ENCODE measurements at places on chromosomes 1 and 21.

GRCh38 chr1:156655151-156655903 is 13.4 kb downstream of the BCAN start:
- no peak for DNase-seq

- DNase-seq: no peak
These were observed 82.4 kb upstream of the FGGY start for GRCh38 chr1:59214248-59215208.

DNA sequence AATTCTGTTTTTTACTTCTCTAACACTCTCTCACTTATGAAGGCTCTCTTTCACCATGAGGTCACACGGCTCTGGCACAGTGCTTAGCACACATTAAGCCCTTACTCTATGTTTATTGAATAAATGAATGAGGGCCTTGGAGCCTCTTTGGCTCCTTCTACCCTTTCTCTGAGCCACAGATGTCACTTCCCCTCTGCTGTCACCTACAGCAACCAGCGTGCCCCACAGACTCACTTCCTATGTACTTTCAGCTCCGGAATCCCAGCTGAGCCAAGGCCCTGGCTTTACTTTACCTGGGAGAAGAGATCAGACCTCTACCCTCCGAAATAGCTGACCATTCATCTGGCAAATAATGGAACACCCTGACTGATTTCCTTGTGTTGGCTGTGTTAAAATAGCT is 53.7 kb upstream of the HMCN1 start:
- no peak for DNase-seq

DNA sequence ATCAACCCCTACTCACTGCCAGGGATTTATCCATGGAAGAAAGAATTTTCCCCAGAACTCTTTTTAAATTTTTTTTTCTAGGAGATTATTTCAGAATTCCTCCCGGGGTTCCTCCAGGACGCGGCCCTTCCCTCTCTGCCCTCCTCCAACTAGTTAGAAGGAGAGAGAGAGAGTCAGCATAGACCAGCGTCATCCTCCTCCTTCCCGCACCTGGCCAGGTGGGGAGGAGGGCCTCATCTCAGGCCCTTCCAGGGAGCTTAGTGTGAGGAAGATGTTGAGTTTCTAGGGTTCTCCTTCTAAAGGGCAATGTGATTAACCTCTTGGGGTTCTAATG is 63.6 kb downstream of the CDK18 start:
- no peak for DNase-seq

DNA sequence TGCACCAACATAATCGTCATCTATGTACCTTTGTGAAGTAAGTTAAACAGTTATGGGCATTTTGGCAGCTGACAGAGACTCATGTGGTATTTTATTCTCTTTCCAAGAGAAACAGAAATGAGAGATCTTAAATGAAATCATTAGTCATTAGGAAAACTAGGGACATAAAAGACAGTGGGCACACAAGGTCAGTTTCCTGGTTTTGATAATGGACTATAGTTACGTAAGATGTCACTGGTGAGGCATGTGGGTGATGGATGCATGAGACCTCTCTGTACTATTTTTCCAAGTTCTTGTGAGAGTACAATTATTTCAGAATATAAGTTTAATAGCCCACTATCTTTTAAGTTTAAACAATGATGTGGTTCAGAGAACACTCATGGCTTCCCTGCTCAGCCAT is 216.9 kb downstream of the APP start:
- no peak for DNase-seq

- no peak for DNase-seq
These were observed 27.7 kb downstream of the UCHL5 start for GRCh38 chr1:193031431-193031830.

DNA sequence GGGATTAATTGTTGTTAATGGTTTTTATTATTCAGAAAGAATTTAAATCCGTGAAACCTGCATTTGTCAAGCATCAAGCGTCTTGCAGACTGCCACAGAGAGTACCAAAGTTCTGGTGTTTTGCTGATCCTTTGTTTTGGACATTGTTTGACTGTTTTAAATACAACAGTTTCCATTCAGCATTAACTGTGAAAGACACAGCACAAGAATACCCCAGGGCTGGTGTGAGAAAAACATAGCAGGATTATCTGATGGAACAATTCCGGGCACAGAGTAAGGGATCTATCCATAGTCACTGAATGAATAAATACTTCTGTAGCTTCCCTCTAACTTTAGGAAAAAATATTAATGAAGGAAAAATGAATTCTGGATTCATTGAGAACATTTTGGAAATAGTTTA is 202.3 kb downstream of the LTN1 start:
- no peak for DNase-seq

GRCh38 chr1:3656450-3657095 is 4.3 kb downstream of the TP73 start:
- peak; percentile 27 for DNase-seq

DNA sequence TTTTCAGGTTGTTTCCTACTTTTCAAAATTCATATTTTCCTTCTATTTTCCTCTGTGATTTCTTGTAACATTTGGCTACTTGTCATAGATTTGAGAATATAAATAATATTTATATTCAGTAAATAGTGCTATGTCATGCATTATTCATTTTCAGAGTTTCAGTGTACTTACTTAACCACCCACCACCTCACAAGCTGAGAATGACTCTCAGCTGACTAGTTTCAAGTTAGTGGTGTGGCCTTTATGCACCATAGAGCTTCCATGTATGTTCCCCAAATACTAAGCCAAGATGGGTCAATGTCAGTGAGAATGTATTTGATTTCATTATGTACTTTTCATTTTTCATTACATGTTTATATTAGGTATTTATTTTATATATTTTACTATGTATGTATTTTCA is 56.9 kb upstream of the RGS1 start:
- no peak for DNase-seq

GRCh38 chr1:12188657-12189327 is 22.0 kb downstream of the TNFRSF1B start:
- no peak for DNase-seq

DNA sequence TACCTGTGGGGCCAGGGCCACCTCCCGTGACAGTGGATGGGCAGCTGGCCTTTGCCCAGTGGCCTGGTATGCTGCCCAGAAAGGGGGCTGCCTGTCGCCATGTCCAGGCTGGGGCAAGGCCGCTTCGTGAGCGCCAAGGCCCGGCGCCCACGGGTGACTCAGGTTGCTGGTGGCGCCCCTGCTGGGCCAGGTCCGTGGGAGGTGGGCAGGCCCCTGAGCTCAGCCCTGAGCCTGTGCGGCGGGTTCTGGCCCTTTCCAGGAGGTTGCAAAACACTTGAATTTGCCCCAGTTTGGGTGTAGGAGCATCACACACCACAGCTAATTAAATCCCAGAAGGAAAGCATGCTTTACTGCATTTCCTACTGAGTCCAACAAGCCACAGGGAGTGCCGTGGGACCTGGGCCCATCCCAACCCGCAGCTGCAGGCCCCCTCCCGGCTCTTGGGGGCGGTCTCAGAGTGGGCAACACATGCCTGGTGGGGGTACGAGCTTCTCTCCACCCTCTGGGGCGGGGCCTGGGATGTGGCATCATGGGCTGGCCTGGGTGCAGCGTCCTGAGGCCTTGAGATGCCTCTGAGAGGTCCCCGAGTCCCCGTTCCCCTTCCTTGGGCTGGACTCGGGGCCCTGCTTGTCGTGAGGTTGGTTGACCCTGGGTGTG is 159.8 kb downstream of the PEX14 start:
- DNase-seq: no peak

DNA sequence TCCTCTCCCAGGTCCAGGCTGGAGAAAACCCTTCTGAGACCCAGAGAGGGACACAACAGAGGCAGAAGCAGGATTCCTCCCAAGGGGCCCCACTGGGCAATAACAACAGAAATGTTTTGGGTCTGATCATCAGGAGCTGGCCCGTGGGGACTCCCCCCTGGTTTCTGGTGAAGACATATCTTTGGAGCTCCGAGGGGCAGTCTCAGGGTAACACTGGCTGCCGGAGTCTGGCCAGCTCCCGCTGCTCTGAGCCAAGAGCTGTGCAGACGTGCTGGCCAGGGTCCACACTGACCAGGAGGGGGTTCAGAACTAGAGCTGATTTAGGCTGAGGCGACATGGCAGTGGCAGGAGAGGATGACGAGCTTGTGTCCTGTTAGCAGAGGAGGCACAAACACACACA is 13.1 kb downstream of the ECE1 start:
- no peak for DNase-seq

- DNase-seq: no peak
These were observed 71.5 kb downstream of the UMODL1 start for GRCh38 chr21:42142627-42143026.

GRCh38 chr1:8406960-8407359 is 89.0 kb downstream of the SLC45A1 start:
- DNase-seq: no peak

DNA sequence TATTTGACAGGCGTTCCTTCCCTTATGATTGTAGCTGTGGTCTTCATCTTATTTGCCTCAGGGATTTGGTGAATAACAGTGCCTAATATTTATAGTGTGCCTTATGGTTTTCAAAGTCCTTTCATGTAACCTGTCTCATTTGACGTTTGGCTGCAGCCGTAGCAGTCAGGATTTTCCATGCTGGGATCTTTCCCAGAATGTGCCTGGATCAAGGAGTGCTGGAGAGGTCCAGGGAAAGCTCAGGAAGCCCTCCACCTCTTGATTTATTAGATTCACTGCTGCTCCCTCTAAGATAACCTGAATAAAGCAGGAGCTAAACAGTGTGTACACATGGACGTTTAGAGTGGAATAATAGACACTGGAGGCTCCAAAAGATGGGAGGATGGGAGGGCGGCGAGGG is 5.2 kb downstream of the C1orf21 start:
- DNase-seq: no peak

GRCh38 chr21:29264721-29265120 is 34.0 kb upstream of the BACH1 start:
- DNase-seq: no peak
